Activated T-cell treated with anti-CD3 and anti-CD28 coated beads for 4 hours (primary cell): ENCODE measurements at places on chromosomes 1 and 21.

DNA sequence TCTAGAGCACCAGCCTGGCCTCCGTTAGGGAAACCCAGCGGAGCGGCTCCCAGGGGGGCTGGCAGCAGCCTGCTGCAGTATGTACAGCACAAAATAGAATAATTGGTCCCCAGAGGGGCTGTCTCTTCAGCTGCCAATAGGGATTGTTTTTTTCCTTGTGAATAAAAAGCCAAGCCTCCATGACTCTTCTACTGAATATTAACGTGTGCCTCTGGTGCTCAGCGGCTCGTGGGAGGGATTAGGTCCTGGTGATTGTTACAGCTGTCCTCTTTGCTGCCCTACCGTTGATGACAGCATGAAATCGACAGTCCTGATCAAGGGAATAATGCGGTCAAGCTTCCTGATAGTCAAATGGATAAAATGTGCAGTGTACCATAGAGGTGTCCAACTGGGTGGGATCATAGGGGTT, 190.7 kb upstream of the RUNX1 start:
- no peak for DNase-seq

- DNase-seq, result no peak
These were observed 74.1 kb downstream of the OLFML2B start for GRCh38 chr1:161949548-161949947.

DNA sequence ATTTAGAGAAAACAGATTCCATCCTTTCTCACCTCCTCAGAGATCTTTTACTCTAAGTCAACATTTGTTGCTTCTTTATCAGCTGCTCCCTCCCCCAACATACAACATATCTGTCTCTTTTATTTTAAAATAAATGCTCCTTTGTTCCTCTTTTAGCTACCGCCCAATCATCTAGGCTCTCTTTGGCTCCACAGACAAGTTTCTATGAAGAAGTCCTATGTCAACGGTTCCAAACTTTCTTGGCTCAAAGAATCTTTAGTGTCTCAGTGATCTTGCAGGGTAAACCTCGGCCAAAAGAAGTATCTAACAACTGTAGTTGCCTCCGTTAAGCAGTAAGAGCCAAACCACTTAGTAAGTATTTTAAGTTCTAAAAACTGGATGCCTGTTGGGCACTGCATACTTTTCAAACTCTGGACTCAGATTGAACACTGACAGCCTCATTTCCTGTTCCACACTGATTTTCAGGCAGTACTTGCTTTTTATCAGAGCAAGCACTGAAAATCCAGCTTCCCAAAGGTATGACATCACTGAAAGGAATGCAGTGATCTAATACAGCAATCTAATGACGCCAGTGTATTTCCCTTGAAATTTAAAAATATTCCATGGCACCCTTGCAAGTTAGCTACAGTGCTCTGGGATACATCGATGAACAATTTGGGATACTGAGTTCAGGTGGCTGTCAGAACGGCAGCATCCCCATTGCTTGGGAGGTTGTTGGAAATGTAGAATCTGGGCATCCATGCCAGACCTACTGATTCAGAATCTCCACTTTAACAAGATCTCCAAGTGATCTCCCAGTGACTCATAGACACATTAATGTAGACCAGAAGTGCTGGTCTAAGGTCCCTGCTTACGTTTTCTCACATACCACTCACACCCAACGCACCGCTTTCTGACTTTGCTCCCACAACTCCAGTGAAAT, 26.8 kb downstream of the EGLN1 start:
- DNase-seq, result no peak

DNA sequence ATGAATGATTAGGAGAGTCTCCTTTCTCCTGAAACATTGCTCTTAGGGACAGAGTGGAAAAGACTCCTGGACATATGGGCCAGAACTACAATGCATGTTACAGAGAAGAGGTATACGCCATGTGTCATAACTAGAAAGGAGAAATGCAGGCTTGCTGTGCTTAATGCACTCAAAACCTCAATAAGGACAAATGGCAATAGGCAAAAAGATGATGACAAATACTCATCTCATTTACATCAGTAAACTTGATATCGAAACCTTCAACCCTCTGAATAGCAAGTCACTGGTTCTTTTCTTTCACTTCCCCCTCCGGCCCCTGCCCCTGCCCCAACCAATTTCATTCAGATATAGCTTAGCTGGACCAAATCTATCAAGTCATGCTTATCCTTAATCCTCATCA, 1.9 kb upstream of the GPR88 start:
- DNase-seq, result no peak

- no peak for DNase-seq
These were observed 5.0 kb downstream of the ADAMTS1 start for GRCh38 chr21:26840201-26840600.

GRCh38 chr1:227899820-227900449, 47.8 kb downstream of the WNT9A start:
- no peak for DNase-seq

DNA sequence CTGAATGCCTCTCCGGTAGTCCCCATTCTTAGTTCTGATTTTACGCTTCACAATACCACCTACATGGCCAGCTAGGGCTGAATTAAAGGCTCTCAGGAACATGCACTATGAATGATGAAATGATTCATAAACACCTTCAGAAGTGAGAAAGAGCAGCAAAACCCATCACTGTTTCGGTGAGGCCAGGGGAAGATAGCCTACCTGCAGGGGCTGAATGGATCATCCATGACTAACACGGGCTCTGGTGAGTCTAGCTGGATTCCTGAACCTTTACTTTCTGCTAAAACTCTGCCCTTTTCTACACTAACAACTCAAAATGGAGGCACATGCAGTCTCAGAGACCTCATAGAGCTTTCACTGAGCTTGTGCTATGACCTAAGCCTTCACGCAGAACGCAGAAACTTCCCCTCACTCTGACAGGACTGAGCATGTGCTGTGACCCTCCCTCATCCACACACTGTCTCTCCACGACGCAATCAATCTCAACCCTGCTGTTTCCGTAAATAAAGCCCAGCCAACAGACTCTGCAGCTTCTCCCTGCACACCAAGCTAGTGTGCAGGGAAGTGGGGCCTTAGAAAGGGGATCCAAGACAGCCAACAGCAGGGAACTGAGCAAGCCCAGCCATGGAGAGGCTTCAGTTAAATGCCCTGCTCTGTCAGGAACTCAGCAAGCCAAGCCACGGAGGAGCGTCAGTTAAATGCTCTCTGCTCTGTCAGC, 207.8 kb downstream of the SLC45A1 start:
- peak; percentile 29 for DNase-seq

- no peak for DNase-seq
These were observed 355.9 kb upstream of the ADGRL4 start for GRCh38 chr1:79362470-79362869.

- no peak for DNase-seq
These were observed 250.0 kb downstream of the FAF1 start for GRCh38 chr1:50710099-50710498.

- no peak for DNase-seq
These were observed 8.5 kb downstream of the MAP10 start for GRCh38 chr1:232813760-232814159.

DNA sequence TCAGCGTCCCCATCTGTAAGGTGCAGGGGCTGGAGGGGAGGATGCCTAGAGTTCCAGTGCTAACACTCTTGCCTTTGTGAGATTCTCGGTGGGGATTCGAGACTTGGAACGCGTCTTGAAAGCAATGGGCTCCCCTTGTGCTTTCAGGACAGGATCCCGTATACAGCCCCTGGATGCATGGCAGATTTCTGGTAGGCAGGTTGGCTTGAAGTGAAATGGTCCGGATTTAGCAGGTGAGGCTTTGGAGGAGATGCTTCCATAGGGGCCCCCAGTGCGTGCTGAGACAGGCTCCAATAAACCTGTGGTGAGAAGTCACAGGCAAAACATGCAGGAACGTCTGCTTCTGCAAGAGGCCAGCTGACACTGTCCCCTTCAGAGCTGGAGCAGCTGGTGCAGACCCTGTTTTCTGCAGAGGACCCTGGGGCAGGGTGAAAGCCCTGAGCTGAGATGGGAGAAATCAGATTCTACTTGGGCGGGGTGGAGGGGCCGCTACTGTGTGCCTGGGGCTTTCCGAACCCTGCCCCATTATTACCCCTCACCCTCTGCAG, 270.4 kb downstream of the PTPRU start:
- no peak for DNase-seq

DNA sequence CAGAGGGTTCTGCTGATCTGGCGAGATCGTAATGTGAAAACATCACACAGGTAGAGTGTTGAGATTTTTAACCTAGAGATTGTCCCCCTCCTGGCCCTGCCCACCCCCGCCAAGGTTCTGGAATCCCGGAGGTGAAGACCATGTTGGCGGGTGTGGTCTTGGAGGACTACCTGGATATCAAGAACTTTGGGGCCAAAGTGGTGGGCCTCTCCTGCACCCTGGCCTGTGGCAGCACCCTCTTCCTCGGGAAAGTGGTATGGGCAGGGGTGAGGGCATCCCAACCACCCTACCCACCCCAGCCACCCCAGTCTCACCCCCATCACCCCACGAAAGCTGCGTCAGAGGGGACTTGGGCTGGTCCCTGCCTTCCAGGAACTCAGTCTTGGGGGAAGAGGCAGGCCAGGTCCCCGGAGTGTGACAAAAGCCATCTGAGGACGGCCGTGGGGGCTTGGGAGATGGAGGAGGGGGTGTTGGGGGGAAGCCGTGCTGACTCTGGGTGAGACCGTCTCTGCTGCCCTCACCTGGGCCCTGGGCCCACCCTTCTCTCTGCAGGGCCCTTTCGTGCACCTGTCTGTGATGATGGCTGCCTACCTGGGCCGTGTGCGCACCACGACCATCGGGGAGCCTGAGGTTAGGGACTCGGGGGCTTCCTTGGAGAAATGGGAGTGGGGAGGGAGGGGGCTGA, 4.4 kb downstream of the CLCNKB start:
- no peak for DNase-seq

- DNase-seq, result no peak
These were observed 87.9 kb downstream of the ZZZ3 start for GRCh38 chr1:77594366-77595112.

DNA sequence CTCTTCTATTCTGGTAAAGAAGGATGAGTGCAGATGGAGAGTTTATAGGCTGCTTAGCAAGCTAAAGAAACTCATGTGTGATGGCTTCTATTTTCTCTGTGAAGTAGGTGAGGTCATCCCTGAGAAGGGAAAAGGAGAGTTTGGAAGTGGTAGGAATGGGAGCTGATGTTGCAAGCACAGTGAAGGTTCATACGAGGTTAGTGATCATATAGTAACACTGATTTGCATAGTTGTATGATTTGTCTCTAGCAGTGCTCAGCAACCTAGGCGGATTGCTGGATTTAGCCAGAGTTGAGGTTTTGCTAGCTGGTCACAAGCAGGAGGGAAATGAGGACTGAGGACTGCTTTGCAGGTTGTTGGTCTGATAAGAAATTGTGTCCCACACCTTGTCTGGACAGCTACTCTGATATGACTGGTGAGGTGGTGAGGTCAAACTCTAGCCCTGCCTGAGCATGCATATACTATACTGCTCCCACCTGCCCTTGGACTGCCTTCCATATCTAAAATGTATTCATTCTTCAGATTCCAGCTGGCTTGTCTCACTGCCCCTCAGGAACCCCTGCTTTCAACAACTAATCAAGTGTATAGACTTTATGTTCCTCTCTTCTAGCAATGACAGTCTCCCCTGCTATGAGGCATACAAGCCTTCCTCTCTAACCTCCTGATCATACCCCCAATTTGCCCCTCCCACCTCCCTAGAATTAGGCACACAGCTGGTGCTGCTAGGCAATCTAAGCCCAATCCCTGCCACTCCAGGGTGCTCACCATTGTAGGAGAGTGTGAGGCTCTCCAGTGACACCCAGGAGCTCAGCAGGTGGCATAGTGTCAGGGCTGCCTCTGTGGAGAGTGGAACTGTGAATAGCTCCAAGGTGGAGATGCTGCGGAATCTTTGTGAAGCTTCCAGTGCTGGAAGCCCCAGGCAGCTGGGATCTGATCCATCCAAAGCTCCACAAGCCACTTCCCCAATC, 18.5 kb downstream of the LRRC41 start:
- no peak for DNase-seq

- peak; percentile 64 for DNase-seq
These were observed 757 bp upstream of the NRIP1 start for GRCh38 chr21:15065392-15066122.

DNA sequence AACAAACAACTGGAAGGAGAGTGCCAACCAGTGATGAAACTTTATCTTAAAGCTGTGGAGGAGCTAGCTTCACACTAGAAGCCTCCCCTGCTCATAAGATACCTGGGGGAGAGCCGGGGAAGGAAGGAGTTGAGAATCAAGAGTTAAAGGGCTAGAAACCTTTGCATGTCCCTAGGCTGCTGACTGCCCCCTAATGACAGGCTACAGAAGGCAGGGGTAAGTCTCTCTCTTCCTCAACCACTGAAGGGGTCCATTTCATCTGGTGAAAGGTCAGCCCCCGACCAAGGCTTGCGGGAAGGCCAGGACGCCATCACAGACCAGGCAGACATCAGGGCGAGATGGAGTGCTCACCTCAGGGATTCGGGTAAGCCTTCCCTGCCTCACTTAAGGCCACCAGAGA, 65.6 kb upstream of the GRHL3 start:
- no peak for DNase-seq

DNA sequence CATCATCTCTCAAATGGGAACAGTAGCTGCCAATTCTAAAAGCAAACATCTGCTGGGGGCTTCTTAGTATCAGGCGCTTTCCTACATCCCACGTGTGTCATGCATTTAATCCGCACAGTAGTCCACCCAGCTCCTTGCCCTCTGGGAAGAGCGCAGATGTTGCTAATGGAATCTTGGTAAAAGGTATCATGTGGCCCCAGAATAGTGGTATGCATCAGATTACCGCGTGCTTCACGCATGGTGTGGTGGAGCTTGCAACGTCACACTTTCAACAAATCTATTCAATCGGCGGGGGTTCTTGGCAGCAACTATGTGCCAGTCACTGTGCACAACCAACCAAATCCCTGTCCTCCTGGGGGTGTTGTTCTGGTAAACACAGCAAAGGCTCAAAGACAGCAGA, 141.0 kb downstream of the HIVEP3 start:
- DNase-seq, result no peak

GRCh38 chr1:108814343-108815125, 42.4 kb downstream of the AKNAD1 start:
- no peak for DNase-seq

DNA sequence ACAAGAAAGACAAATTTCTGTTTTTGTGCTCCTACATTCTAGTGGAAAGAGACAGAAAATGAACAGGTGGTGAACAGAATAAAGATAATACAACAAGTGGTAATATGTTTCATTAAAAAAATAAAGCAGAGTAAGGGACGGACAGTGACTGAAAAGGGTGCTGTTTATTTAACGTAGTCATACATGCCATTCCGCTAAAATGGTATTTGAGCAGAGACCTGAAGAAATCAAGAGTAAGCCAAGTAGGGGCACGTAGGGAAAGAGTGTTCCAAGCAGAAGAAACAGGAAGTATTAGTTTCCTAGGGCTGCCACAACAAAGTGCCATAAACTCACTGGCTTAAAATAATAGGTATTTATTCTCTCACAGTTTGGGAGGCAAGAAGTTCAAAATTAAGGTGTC, 65.6 kb upstream of the KCTD3 start:
- DNase-seq, result no peak

DNA sequence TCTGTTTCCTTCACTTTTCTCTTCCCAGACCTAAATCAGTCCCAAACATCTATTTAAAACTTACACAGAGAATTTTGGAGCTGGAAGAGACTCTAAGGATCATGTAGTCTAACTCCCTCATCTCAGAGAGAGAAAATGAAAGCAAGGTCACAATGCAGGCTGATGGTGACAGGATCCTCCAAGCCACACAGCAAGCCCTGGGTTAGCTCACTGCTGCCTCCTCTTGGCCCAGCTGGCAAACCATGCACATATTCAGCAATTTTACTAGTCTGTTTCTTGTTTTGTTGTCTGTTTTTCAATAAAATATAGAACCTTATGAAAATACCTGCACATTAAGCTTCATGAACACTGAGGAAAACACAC, 27.7 kb upstream of the LY9 start:
- DNase-seq, result peak; percentile 72

- no peak for DNase-seq
These were observed 5.5 kb upstream of the KLF17 start for GRCh38 chr1:44113095-44113609.
